Thoracic aorta (tissue), 2 donors: ENCODE measurements at places on chromosomes 5 and 9. TPM values are rescaled to one million over a fixed set of nuclear protein-coding genes. Genes with fewer than 3 reads are reported as not detected.

Gene PLAC8L1
- not detected for total RNA-seq

GRCh38 chr5:14025569-14026286 lies 81.2 kb upstream of the DNAH5 start:
- no peak for DNase-seq

Gene CTXN3
- not detected for total RNA-seq

GRCh38 chr9:98359569-98359968 lies 104.1 kb upstream of the TBC1D2 start:
- no peak for DNase-seq

Gene SLC36A1
- 16.0 TPM for total RNA-seq

DNA sequence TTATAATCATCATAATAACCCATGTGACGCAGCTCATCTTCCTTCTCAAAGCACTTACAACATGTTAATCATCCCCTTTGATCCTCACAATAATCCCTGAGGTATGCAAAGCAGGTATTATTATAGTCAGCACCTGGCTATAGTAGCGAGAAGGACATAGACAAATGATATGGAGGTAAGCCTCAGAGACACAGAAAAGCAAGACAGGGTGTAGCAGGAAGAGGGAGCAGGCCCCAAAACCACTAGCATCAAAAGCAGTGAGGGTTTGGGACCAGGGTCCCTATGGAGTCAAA lies 139.2 kb upstream of the SLC30A5 start:
- no peak for DNase-seq

Gene CARTPT
- 39.4 TPM for total RNA-seq

GRCh38 chr5:159030357-159030756 lies 69.4 kb downstream of the EBF1 start:
- DNase-seq, result no peak

DNA sequence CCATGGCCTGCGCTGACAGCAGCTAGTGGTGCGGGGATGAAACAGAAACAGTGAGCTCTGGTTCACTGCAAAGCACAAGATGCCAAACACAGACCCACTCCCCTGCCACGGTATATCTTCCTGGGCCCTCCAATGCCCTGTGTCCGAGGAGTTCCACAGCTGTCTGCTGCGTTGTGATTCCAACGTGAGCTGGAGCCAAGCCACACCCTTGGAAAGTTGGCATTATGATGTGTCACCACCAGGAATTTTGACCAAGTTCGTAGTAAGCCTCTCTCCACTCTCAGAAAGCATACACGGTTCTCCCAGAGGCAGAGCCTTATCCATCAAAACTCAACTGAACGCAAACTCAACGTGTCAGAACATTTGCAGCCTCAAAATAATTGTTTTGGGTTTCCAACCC lies 55.6 kb downstream of the MACROH2A1 start:
- no peak for DNase-seq

DNA sequence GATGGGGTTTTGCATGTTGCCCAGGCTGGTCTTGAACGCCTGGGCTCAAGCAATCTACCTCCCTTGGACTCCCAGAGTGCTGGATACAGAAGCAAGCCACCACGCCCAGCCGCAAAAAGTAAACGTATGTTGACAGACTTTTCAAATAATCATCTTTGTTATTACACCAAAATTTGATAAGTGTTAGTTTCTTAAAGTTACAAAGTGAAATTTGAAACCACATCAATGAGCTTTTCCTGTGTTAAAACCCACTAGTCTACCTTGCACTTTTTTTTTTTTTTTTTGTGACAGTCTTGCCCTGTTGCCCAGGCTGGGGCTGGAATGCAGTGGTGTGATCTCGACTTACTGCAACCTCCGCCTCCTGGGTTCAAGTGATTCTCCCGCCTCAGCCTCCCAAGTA lies 29.9 kb downstream of the SPACA9 start:
- DNase-seq, result no peak

GRCh38 chr9:684941-685340 lies 156.6 kb upstream of the DMRT1 start:
- DNase-seq, result no peak

GRCh38 chr5:157378509-157378908 lies 81.5 kb upstream of the NIPAL4 start:
- DNase-seq, result no peak

DNA sequence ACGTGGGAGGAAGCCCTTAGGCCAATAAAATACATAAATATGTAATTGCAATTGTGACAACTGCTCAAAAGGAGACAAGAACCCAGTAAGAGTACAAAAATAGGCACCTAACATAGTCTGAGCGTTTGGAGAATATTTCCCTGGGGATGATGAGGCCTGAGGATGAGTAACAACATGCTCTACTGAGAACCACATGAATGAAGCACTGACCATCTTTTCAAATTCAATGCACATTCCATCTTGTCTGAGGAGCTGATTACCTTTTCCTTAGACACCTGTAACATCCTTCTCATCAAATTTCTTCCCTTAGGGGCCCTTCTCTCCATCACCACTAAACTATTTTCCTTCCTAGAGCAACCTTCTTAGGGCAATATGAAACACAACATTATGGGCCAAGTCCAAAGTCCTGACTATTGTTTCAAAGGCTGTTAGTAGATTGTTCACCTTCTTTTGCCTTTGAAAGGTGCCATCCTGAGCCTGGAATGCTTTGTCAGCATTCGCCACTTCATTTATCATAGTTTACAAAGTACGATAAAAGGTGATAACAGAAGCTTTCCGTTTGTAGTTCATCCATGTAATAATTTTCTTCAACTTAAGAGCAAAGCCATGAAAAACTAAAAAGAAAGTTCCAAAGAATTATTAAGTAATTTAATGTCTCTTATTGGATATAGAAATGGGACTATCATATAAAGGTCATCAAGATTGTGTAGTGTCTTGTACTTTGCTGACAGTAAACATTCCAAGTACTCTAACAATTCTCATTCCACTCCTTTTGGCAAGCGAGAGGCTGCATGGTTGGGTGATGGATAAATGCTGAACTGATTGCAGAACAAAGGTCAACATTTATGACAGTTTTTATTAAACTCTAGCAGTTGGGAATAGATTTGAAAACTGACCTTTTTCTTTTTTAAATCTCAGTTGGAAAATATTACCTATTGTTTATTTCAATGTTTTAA lies 471.3 kb downstream of the PDE4D start:
- no peak for DNase-seq

Gene SNX18
- 174 TPM for total RNA-seq

Gene ORM2
- total RNA-seq, result not detected

DNA sequence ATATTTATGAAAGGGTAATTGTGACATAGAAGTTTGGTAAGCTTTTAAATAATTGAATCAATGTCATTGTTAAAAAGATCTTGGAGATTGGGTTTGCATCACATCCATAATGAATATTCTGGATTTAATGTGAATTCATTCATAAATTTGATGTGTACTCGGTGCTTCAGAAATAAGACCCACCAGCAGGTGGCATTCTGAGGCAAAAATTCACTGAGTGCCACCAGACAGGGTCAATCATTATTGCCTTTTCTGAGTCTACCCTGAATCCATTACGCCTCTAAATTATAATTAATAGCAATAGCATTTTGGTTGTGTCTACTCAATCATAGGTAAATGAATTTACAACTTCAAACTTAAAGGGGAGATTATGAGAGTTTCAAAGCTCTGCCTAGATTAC lies 1.0 kb downstream of the TRPC7 start:
- no peak for DNase-seq

Gene CNTNAP3B
- 94.8 TPM for total RNA-seq

Gene CD180
- 0.85 TPM for total RNA-seq

Gene FAXDC2
- total RNA-seq, result 43.9 TPM

Gene ANKRD33B
- 5.7 TPM for total RNA-seq

- DNase-seq, result no peak
Observed at GRCh38 chr5:2921176-2921575, 169.7 kb upstream of the IRX2 start.

Gene LAMC3
- total RNA-seq, result 2.8 TPM

DNA sequence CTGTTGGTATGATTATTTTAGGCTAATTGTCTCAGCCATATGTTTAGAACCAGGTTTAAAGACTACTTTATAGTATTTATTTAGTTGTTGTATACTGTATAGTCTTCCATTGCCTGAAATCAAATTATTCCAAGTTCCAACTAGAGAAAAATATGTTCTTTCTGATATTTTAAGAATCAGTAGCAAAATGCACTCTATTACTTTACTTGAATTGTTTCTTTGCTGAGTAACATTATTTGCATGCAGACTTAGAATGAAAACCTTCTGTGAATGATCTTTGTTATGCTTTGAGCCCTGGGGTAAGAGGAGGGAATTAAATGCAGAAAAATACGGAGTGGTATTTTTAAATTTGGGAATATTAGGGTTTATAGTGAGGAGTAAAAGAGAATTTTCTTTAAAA lies 47.9 kb downstream of the MEGF10 start:
- no peak for DNase-seq

- DNase-seq, result no peak
Observed at GRCh38 chr5:107668154-107669095, 2.3 kb downstream of the EFNA5 start.

Gene YTHDC2
- 38.9 TPM for total RNA-seq

Gene FBXW2
- total RNA-seq, result 79.7 TPM

DNA sequence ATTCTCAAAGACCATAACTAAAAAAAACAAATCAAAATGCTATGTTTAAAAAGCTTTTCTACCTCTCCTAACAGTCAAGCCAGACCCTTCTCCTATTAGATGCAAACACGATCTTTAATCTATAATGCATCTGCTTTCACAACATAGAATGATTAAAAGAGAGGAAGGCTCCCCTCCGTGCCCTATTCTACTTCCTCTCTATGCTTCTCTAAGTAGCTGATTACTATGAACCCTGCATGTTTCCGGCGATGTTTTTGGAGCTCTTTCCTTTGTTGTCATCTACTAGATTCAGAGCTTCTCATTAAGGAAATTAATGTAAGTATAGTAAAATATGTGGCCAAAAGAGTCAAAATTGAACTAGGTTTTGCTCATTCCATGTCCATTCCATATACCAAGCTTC lies 29.2 kb upstream of the CEP120 start:
- DNase-seq, result no peak

DNA sequence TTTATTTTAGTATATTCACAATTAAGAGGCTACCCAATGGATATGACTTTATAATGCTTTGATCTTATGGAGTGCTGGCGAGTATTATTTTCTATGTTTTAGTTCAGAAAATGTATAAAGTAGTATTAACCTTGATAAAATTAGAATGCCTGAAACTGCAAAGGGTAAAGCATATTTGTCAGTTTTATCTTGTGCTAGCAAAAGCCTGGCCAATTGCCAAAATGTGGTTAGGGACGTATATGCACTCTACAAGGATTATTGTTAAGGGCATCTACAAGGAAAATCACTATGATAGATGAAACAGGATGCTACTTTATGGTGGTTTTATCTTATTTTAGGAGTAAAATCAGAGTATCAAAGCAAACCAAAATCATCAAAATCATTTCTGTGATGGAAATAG lies 281.7 kb downstream of the CCDC171 start:
- no peak for DNase-seq

- DNase-seq, result no peak
Observed at GRCh38 chr5:109247986-109248385, 161.8 kb downstream of the PJA2 start.

- DNase-seq, result no peak
Observed at GRCh38 chr5:158920736-158921135, 179.0 kb downstream of the EBF1 start.

DNA sequence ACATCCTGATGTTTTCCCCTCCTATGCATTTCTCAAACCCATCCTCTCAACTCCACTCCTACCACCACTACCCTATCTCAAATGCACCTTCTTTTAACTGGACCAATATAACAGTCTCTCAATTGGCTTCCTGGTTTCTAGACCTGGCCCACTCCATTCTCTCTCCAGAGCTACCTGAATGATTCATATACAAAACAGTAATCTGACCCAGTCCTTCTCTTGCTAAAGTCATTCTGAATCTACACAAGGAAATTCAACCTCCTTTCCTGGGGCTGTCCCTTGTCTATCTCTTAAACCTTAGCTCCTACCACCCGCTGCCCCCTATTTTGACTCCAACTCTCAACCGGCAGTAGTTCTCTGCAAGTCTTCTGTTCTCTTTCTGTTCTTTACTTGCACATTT lies 97.2 kb downstream of the PCSK1 start:
- no peak for DNase-seq

GRCh38 chr5:21603796-21604195 lies 1249.3 kb downstream of the CDH12 start:
- DNase-seq, result no peak

DNA sequence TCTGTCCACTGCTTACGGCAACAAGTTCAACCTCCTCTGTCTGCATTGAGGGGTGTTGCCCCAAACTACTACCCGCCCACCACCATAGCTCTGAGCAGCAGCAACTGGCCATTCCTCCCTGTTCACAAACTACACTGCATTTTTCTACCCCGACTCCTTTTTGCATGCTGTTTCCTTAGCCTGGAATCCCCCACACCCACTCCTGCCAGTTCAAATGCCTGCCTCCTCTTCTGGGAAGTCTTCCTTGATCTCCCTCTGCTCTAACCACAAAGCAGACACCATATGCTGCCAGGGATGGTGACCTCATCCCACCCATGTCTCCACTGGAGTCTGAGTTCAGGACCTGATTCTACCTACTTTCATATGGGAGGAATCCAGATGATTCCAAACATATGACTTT lies 13.3 kb downstream of the ALDH1B1 start:
- DNase-seq, result no peak

DNA sequence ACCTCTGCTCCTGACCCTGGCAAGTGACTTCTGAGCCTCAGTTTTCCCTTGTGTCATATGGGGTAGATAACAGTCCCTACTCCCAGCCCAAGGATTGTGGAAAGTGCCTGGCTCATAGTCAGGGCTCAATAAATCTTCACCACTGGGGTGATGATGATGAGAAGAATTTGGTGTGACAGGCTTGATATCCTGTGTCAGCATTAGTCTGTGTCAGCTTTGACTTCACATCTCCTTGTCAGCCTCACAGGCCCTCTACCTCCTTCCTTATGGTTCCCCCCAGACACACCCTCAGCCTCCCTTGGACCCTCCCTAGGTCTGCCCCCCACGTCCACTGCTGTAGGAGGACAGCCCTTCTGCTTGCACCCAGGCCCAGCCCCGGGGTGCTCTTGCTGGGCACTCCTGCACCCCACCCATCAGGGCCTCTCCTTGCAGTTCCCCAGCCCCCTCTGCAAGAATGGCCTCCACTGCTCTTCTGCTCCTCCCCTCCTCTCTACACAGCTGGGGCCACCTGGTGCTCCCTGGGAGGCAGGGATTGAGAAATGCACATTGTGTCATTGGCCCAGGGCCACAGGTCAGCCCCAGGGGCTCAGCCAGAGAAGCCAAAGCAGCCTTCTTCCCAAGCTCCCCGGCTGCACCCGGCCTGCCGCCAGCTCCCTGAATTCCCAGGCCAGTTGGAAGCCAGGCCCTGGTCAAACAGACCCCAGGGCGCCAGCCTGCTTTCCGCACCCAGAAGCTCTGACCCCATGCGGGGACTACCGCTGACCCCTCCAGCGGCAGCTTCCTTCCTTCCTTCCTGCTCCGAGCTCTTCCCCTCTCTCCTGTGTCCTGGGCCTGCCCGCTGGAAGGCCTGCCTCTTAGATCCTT lies 7.7 kb downstream of the FGFR4 start:
- no peak for DNase-seq

- DNase-seq, result no peak
Observed at GRCh38 chr5:132433141-132433540, 57.4 kb downstream of the IRF1 start.
